Stimulated activated naive CD4-positive, alpha-beta T cell treated with Interleukin-2 at 50 U/mL for 16 hours (primary cell): ENCODE measurements at places on chromosomes 12 and 14.

DNA sequence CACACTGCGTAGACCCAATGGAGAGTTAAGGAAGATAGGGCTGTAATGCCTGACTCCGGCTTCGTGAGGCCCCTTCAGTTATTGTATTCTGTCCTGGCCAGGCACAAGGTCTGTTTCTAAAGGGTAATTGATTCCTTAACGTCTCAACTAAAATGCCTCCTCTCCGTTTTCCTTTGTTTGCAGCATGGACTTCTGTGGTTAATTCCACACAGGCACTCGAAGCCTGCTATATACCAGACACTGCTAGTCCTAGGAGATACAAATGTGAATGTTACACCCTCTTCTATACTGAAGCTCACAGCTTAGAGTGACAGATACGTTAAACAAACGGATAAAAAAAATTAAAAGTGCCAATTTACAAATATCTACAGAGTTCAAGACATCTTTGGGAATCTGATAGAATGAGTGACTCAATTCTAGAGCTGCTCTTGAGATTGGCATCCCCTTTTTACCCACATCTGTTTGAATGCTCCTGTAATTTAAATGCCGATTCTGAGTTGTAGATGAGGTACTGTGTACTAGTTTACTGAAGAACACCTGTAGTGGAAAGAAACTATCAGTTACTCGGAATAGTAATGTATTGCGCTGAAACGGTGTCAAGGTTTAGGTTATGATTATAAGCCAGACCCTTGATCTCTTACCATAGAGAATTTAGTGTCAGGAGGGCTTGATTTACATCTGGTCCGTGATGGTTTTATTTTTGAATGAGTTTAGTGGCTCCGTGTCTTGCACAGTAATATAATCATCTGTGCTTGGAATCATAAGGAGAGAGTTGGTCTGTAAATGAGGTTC, 784 bp downstream of the PSMA6 start:
- DNase-seq: no peak

DNA sequence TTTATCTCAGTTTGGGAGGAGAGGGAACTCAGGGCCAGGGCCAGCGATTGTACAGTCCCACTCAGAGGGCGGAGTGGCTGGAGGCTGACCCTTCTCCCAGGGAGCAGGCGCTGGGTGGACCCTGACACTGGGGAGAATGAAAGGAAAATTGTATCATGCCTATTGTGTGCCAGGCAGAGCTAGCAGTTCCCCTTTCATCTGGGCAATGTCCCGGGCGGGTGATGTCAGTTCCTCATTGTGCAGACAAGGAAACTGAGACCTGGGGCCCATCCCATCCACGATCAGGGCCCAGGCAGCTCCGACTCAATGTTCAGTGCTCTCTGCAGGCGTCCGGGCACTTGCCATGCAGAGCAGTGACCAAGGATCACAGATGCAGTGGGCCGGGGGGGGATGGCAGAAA, 101.9 kb upstream of the RTL1 start:
- DNase-seq: no peak

DNA sequence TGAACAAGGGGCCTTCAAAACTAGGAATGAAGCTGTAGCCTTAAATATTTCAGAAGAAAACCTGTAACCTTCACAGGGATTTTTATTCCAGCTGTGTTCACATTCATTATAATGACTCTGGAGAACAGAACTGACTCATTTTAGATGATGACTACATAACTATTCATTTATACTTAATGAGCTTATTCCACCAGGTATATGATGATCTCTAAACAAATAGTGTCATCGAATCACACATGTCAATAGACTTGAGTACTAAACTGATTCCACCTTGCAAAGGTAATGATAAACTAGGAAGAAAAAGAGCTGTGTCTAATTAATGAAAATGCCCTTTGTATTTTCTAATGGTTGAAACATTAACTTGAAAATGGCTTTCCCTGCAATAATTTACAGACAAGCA, 433.2 kb downstream of the PDZRN4 start:
- DNase-seq: no peak

DNA sequence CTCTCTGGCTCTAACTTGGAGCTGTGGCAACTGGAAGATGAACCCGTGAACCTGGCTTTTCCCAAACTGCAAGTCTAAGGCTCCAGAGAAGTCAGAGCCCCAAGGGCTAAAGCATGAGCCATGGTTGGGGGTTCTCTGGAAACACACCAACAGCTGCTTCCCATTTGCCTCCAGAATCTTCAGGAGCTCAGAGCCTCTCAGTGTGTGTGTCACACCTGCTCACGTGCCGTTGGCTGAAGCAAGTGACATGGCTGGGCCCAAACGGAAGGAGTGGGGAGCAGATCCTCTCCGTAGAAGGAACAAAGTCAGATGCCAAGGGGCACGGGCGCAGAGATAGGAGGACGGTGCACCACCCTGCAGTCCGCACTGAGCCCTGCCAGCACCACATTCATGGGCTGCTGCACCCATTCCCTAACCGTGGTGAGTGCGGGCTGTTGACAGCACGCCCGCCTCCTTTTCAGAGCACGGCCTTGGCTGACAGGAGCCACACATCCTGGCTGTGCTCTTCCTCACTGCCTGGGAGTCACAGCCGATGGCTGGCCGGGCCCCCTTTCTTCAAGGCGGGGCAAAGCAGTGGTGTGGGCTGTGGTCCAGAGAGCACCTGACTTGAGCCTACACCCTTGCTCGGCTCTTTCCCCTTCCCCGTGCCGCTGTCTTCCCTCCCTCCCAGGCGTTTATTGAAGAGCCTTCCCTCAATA, 16.6 kb upstream of the TRAF3 start:
- DNase-seq: no peak

- DNase-seq: no peak
Observed at GRCh38 chr12:46453428-46453827, 80.9 kb upstream of the SLC38A2 start.

GRCh38 chr14:104633276-104634137, 28.9 kb upstream of the TMEM179 start:
- no peak for DNase-seq

DNA sequence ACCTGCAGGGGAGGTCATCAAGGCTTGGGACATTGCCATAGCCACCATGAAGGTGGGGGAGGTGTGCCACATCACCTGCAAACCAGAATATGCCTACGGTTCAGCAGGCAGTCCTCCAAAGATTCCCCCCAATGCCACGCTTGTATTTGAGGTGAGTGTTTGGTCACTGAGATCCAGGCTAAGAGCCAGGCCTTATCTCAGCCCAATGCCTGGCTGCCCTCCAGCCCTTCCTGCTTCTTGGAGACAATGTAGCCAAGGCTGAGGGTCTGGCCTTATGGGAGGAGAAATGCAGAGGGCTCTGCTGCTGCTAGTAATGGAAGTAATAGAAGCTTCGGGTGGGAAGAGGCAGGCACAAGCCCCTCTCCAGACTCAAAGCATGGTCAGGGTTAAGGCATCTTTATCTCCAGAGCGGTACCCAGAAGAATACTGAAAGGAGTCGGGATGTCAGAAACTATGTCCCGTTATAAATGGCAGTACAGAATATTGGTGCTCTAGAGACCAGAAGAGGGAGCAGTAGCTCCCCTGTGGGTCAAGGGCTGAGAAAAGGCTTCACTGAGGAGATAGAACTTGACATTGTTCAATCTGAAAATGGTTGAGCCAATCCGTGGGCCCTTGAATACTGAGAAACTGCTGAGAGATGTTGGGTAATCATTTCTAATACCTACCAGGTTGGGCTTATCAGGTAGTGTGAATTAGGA, 3.1 kb downstream of the FKBP4 start:
- no peak for DNase-seq

- DNase-seq: peak; percentile 38
Observed at GRCh38 chr12:106248846-106249371, 1.1 kb upstream of the CKAP4 start.

GRCh38 chr14:95238487-95239298, 81.0 kb downstream of the CLMN start:
- DNase-seq: no peak

- DNase-seq: no peak
Observed at GRCh38 chr12:108116699-108117098, 12.4 kb upstream of the WSCD2 start.

- no peak for DNase-seq
Observed at GRCh38 chr12:64064706-64065105, 157.4 kb downstream of the KICS2 start.

GRCh38 chr14:105185973-105186372, 4.9 kb upstream of the NUDT14 start:
- DNase-seq: no peak

- no peak for DNase-seq
Observed at GRCh38 chr12:110203546-110203945, 77.5 kb upstream of the ATP2A2 start.

GRCh38 chr14:71526388-71526787, 405.8 kb upstream of the RGS6 start:
- no peak for DNase-seq

DNA sequence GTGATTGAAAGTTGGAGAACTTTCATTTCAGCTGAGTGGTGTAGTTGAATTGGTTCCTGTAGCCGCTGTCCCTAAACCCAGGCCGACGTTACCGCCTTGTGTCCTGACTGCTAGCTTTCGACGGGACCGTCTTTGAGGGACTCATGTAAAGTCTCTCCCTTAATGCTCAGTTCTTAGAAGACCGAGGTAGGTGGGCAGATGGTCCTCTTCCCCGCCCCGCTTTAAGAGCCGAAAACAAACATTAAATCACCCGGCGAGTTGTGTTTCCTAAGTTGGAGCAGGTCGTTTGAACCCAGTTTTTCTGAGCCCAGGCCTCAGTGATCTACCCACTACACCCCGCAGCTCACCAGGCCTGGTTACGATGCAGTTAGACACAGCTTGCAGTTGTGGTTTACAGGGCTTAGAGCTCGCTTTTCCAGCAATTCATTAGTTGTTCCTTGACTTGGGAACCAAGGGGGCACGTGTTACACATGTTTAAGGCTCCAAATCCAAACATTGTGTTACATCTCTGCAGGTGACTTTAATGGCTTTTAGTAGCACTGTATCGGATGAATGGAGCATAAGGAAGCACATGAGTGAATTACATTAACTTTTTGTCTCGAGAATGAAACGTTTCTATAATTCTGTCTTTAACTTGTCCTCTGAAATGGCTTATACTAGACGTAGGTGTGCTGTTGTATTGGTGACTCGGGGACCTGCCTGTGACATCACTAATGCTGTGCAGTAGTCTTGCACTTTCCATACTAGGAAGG, 790 bp downstream of the NEDD1 start:
- DNase-seq: peak; percentile 18

DNA sequence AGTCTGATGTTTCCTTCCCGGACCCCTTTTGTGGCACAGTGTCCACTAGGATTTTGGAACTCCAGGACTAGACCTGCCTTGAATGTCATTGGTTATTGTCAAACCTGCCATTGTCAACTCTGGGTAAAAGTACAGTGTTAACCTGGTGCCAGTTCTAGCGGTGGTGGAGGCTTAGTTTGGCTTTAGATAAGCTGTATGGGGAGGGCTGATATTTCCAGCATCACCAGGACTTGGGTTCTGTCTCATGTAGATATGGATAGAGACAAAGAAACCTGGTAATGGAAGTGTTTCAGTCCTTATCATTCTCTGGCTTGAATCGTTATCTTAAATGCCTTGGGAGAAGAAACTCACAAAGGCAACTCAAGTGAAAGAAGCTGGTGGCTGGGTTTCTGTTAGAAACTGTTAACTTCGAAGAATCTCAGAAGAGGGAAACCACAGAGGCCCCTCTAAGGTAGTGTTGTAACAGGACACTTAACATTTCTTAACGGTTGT, 10.6 kb downstream of the CHST11 start:
- DNase-seq: no peak

DNA sequence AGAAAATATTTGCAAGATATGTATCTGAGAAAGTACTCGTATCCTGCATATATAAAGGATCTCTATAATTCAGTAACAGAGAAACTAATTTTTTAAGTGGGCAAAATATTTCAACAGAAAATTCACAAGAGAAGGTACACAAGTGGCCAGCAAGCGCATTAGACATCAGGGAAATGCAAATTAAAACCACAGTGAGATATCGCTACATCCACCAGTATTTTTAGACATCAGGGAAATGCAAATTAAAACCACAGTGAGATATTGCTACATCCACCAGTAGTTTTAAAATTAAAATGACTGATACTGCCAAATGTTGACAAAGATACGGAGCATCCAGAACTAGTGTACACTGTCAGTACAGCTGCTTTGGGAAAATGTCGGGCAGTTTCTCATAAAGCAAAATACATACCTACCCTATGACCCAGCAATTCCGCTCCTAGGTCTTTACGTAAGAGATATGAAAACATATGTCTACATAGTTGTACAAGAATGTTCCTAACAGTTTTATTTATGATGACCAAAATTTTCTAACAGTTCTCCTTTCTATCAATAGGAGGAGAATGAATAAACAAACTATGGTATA, 2.8 kb upstream of the KCNK13 start:
- no peak for DNase-seq

DNA sequence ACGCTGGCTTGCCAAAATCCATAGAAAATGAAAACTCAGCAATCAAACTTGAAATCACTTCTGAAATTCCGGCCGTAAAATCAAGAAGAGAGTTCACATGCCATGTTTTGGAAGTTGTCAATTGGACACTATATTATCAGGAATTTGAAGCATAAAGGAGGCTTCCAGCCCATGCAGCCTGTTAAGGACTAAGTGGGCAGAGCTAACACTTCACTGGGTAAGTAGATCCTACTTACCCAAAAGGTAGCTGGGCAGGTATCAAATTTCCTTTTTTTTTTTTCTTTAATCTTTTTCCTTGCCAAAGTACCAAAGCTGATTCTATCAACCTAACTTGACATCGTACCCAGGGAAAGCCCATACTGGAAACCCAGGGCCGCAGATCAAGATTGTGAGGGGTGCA, 71.5 kb upstream of the ARHGAP5 start:
- DNase-seq: no peak

- no peak for DNase-seq
Observed at GRCh38 chr12:116354534-116354933, 77.0 kb upstream of the MED13L start.

DNA sequence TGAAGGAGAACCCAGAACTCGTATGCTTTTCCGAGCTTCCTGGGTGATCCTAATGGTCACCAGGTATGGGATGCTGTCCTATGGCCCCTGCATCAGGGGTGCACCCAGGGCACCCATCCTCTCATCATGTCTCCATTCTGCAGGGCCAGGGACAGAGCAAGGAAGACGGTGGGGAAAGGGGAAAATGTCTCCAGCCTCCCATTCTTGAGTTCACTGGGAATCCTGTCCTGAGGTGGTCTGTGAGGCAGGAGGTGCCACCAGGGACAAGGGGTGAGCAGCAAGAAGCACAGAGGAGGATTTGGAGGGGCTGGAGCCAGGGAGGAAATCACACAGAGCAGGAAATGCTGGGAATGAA, 14.9 kb upstream of the SLC6A12 start:
- DNase-seq: no peak

DNA sequence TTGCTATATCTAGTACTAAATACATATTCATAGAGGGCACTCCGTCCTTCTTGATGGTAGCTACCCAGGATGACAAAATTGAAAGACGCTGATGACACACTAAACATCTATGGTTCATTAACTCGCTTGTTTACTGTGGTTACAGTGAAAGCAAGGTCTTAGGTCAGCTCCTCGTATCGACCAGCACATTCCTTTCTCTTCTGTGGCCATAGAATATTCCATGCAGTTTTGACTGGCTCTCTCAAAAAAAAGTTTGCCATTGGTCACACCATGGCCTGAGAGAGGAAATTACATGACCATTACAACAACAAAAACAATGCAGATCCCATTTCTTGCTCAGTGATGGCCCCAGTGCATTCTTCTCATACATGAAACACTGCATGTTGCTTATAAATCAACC, 411.4 kb upstream of the SOX5 start:
- DNase-seq: no peak
